ENCODE measurements at places on chromosomes 2 and 18.

DNA sequence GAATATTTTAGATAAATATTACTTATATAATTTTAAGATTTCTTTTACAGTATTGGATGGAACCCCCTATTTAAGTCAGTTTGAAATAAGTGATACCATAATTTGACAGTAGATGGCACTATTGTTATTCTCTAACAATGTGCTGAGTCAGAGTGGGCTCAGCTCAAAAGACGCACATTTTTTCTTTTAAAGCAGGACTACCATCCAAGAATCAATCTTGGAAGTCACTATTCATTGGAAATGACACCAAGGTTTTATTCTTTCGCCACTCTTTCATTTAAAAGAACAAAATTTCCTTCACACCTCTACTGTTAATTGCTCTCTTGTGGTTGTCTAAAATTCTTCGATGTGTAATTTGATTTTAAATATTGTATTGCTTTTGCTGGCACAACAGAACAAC, 32.6 kb upstream of the SPAG16 start:
- DNase-seq = no peak

- no peak for DNase-seq
Observed at GRCh38 chr2:191029280-191029950, 15.4 kb upstream of the STAT1 start.

- no peak for DNase-seq
Observed at GRCh38 chr2:212142631-212143030, 396.0 kb downstream of the ERBB4 start.

GRCh38 chr18:22257022-22257543, 87.7 kb downstream of the GATA6 start:
- no peak for DNase-seq

DNA sequence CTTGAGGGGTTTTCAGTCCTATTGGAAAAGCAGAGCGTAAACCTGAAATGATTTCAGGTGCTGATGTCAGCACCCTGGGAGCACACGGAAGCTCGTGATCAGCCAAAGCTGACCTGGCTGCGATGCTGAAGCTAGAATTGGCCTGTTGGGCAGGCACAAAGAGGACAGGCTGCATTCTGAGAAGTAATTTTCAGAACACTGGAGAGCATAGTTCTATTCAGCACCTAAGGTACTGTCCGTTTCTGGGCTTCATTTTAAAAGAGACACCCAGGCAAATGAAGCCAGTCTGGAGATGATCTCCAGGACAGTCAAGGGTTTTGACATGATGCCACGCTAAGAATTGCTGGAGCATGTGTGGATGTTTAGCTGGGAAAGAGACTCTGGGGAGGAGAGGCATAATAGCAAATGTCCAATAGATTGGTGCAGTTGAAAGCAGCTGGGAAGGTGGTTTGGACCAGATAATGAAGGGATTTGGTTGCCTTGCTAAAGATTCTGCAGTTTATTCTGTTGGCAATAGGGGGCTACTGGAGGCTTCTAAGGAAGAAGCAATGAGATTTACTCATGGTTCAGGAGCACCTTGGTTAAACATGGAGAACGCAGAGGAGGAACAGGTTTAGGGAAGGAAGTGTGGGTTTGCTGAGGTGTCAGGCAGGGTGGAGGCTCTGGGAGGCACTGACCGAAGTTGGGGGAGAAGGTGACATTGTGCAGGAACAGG, 86.6 kb downstream of the ACOXL start:
- no peak for DNase-seq
